Activated T-helper 17 cell treated with anti-CD3 and anti-CD28 coated beads, Interleukin-2, amount 50 U/mL, for 72 hours (primary cell): ENCODE measurements at places on chromosomes 16 and 17. TPM values are rescaled to one million over a fixed set of nuclear protein-coding genes. Genes with fewer than 3 reads are reported as not detected.

GRCh38 chr16:57735755-57736418 lies at the start of gene KATNB1:
KATNB1 (plus strand) TSS chr16:57735770; CDS start chr16:57737244, 1,474 bp downstream.
- no peak for ATAC-seq

DNA sequence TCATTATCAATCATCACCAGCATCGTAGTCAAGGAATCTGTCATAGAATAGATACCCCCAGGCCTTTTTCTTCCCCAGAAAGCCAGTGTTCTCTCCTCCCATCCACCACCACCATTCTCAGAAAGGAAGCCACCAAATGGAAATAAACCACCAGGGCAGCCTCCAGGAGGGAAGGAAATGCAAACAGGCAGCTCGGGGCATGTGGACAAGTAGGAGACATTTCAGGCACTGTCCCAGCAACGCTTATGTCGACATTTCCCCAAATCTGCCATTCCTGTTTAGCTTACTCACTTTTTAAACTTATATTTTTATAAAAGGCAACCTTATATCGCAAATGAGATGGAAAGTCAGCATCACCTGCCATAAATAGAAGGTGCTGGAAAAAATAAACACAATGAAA lies 15.8 kb downstream of the EMP2 start:
- no peak for ATAC-seq

The PYDC1 gene
- total RNA-seq: not detected

The PRAC2 gene
- total RNA-seq: not detected

DNA sequence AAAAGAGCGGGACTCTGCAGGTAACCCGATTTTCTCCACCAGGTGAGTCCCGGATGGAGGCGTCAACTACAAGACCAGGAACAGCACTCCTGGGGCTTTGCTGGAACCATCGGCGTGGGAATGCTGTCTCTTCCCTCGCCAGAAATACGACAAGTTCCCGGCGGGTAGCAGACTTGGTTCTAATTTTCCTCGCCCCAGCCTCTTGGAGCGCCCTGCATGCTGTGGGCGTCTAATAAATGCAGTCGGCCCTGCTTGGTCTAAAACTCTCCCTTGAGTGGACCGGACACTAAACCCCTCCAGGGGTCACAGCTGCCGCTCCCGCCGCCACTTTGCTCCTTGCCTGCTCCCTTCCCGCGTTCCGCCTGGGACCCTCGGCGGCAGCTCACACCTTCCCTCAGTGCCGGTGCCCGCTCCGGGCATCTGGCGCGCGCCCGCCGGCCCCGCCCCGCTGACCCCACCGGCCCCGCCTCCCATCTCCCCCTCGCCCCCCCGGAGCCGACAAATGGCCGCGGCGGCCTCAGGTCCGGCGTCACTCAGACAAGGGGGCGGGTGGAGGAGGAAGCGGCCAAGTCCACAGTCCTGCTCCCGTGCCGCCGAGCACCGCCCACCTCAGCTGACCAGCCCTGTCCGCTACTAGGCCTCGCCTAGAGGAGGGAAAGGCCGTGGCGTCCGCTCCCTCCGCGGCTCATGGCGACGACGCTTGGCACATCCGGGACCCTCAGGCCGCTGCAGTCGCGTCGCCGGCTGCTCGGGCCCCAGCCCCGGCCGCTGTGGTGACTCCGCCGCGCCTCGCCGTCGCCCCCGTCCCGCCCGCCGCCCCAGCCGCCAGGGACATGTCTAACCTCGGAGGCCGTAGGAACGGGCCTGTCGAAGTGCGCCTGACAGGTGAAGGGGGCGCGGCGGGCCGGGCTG lies 65.8 kb downstream of the KPNA2 start:
- ATAC-seq: peak; percentile 90

- no peak for ATAC-seq
Measured at GRCh38 chr16:9053006-9053601, 38.3 kb upstream of the HAPSTR1 start.

DNA sequence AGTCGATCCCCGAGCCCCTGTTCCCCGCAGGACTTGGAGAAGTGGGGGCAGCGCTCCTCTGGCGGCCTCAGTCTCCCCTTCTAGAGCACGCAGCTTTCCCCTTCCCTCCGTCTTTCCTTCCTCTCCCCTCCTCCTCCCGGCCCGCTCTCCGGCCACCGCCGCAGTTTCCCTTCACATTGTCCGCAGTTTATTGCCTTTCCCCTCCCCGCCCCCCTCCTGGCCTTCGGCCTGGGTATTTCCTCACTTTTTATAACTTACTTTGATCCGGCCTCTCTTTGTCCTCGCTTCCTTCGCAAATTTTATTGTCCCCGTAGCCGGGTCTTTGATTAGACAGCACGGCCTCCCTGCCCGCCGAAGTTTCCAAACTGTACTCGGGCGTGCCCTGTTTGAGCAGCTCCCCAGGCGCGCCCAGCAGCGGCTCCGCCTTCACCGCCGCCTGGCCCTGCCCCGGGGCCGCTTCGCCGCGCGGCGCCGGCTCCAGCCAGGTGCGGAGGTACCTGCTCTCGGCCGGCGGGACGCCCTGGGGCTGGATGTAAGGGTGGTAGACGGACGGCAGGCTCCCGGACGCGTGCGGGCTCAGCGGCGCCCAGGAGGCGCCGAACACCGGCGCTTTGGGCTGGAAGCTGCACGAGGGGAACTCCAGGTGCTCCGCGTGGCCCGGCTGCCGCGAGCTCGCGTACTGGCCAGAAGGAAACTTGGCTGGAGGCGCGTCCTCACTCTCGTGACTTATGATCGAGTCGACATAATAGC lies 488 bp downstream of the HOXB9 start:
- peak; percentile 78 for ATAC-seq

The ENPP7 gene
- total RNA-seq: not detected

The SLC12A3 gene
- total RNA-seq: not detected

The WNT3 gene
- total RNA-seq: not detected

DNA sequence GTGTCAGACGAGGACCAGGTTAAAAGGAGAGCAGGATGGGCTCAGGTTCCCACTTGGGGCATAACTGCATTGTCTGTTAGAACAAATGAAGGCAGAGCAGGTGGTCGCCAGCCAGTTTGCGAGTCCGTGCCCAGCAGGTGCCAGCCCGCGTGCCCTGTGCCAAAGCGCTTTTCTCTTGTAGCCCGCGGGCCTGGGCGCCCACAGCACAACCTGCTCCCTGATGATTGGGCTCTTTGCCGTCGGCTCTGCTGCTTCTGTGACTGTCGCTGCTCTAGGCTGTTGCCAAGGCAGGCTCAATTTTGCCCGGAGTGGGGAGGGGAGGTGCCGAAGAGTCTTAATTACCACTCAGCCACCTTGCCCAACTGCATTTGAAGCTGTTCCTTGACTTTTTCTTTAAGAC lies 21.1 kb downstream of the KNOP1 start:
- ATAC-seq: no peak

GRCh38 chr17:75006653-75007052 lies 5.8 kb upstream of the MRPL58 start:
- ATAC-seq: no peak

The MT1E gene
- 0.53 TPM for total RNA-seq
